ENCODE measurements at places on chromosomes 11 and 22.

- no peak for DNase-seq
These were observed 35.4 kb upstream of the LINC01488 start for GRCh38 chr11:69446108-69446507.

GRCh38 chr22:45124176-45124847, 39.4 kb upstream of the NUP50 start:
- no peak for DNase-seq

- DNase-seq, result no peak
These were observed 46.1 kb downstream of the KCNC1 start for GRCh38 chr11:17780668-17781067.

- DNase-seq, result no peak
These were observed 50.6 kb downstream of the SGSM3 start for GRCh38 chr22:40421082-40421350.

DNA sequence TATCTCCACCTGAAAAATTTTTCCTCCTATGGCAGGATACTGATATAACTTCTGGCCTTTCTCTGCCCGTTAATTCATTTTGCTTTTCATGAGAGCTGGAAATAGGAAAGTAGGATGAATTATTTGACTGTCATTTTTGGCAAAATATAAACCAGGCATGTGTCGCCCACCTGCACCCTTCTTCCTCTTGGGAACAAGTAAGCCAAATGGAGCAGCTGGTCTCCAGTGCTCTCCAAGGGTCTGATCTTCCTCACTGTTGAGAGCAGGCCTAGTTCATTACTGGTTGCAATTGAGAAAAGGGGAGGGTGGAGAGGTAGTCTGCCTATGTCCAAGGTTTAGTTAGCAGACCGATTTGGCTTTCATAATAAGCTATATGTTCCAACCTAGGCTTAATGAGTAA, 582.2 kb downstream of the DLG2 start:
- DNase-seq, result no peak

DNA sequence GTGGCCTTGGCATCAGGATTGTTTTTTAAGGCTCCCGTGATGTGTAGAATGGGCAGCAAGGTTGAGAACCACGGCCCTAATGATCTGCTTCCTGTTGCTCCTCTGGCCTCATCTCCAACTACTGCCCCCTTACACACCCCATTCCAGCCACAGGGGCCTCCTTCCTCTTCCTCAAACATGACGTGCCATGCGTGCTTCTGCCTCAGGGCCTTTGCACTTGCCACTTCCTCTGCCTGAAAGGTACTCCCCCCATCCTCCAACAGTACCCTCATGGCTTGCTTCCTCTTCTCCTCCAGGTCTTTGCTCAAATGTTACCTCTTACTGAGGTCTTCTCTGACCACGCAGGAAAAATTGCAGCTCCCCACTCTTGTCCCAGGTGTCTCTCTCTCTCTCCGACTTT, 93.9 kb upstream of the CSNK2A3 start:
- no peak for DNase-seq

DNA sequence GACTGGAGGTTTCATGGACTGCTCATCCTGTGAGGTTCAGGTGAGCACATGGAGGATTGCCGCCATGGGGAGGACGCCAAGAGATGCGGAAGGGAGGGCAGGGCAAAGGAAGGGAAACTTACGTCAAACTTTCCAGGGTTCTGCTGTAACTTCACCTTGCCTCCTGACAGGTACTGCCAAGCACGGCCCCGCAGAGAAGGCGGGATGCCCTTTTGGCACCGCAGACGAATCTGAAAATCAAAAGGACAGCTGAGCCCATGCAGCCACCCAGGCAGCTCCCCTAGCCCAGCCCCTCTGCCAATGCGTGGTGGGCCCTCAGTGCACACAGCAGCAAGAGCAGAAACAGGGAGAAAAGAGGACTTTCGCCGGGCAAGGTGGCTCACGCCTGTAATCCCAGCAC, 10.0 kb upstream of the CASTOR1 start:
- no peak for DNase-seq

DNA sequence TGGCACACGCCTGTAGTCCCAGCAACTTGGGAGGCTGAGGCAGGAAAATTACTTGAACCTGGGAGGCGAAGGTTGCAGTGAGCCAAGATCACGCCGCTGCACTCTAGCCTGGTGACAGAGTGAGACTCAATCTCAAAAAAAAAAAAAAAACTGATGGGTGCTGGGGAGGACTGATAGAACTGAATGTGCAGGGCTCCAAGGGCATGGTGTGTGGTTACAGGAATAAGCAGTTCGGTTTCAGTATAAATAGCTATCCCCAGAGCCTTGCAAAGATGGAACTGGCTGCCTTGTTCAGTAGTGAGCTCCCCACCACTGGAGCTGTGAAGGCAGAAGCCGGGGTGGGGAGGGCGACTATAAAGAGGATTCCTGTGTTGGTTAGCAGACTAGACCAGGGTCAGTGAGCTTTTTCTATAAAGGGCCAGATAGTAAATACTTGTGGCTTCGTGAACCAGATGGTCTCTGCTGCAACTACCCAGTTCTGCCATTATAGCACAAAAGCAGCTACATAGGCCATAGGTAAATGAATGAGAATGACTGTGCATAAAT, 5.9 kb downstream of the TOM1 start:
- DNase-seq, result no peak

- no peak for DNase-seq
These were observed 23.9 kb downstream of the MCHR1 start for GRCh38 chr22:40703174-40703573.

DNA sequence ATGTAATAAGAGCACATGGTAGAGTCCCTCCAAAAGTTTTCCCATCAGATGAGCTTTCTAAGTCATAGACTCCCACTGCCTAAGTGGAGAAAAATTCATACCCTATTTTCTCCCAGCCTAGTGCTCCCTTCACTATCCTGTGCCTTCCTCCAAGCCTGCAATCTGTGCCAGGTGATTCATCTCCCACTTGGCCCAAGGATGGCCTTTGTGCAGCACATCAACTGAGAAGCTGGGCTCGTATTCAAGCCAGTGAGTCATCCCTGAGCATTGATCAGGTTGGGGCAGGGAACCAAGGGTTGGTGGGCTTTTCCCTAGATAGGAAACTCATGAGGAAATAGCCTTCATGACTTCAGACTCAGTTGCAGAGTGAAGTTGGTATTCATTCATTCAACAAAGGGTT, 64.6 kb downstream of the PANX1 start:
- DNase-seq, result peak; percentile 20

GRCh38 chr22:22939588-22940368, 52.2 kb downstream of the IGLL5 start:
- no peak for DNase-seq

- DNase-seq, result peak; percentile 74
These were observed 4.3 kb downstream of the ZC3H7B start for GRCh38 chr22:41305646-41306045.
